ENCODE measurements at places on chromosomes 5 and 9.

DNA sequence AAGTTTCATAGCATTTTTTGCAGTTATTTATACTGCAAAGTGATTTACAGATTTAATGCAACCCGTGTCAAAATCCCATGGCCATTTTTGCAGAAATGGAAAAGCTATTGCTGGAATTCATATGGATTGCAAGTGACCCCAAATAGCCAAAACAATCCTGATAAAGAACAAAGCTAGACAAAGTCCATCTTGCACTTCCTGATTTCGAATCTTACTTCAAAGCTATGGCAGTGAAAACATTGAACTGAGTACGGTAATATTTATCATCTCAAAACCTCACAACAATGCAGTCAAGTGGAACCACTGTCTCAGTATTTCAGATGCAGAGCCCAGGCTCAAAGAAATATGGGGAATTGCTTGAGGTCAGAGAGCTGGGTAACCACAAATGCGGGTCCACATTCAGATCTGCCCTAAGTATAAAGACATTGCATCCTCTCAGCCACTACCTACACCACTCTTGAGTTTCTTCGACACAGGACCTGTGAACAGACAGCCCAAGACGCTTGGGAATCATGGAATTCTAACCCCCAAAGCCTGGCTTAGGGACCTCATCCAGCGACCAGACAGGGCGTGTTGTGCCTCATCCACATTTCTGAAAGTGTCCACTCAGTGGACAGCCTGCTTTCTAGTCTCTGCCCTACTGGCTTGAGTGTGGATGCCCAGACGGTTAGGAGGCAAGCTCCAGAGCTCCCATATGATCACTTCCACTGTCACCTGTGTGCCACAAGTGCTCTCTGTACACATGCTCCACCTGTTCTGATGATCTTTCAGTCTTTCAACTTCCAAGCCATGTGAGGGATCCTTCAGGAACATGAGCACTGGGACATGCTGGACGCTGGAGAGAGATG lies 39.3 kb upstream of the KCNIP1 start:
- DNase-seq: no peak

GRCh38 chr9:135136481-135136880 lies 49.0 kb downstream of the OLFM1 start:
- no peak for DNase-seq

- DNase-seq: no peak
These were observed 211.4 kb downstream of the DEPDC1B start for GRCh38 chr5:60488466-60489130.

- no peak for DNase-seq
These were observed 104.3 kb downstream of the PLPPR1 start for GRCh38 chr9:101132801-101133200.

DNA sequence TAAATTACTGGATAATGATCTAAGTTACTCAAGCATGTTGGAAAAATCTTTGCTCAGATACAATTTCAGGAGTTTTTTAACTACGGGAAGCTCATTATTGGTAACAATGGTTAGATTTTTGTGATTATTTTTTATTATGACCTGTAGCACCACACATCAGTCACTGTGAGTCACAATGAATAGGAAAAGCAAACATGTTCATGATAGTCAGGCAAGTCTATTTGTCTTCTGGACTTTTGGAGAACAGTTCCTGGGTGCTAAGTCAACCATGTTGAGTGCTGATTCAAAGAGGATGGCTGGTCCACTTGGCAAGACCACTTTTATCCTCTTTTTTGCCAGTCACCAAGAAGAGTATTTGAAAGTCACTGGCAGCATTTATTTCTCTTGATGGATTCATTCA lies 403.2 kb downstream of the KIF4B start:
- DNase-seq: no peak

GRCh38 chr9:134317400-134317789 lies 8.9 kb upstream of the RXRA start:
- DNase-seq: no peak

GRCh38 chr5:9188956-9189355 lies 356.9 kb downstream of the SEMA5A start:
- DNase-seq: no peak

- no peak for DNase-seq
These were observed 47.5 kb downstream of the UBE2QL1 start for GRCh38 chr5:6496207-6496584.

- no peak for DNase-seq
These were observed 40.6 kb downstream of the ADCY2 start for GRCh38 chr5:7436521-7436920.

GRCh38 chr5:157610990-157611389 lies 35.4 kb upstream of the ADAM19 start:
- no peak for DNase-seq

GRCh38 chr9:133134388-133135145 lies 13.5 kb upstream of the RALGDS start:
- DNase-seq: no peak

GRCh38 chr5:81925981-81926380 lies 45.8 kb upstream of the ATG10 start:
- no peak for DNase-seq

DNA sequence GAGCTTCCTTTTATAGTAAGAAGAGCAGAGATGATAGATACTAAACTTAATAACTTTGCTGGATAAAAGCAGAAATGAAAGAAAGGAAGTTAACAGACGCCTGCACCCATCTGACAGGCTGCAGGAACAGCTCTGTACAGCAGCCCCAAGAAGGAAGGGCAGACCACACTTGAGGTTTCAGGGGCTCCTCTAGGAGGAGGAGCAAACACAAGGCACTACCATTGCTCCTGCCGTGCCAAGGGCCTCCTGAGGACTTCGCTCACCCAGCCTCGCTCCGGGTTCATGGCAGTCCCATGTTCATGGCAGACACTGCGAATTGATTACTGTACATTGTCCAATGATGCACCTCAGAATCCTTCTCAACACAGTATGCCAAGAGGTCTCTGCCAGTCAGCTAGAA lies 85.1 kb downstream of the AMBP start:
- no peak for DNase-seq

DNA sequence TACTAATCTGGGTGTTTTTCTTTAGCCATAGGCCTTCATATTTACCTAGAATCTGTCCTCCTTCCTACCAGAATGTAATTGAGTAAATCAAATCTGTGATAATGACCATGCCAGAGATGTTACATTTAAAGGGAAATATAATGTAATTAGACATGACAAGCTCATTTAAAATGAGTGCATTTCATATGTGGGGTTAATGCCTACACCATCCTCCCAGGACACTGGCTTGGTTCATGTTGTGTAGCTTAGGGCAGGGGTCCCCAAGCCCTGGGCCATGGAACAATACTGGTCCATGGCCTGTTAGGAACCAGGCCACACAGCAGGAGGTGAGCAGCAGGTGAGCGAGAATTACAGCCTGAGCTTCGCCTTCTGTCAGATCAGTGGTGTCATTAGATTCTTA lies 276.9 kb upstream of the DAP start:
- DNase-seq: no peak

DNA sequence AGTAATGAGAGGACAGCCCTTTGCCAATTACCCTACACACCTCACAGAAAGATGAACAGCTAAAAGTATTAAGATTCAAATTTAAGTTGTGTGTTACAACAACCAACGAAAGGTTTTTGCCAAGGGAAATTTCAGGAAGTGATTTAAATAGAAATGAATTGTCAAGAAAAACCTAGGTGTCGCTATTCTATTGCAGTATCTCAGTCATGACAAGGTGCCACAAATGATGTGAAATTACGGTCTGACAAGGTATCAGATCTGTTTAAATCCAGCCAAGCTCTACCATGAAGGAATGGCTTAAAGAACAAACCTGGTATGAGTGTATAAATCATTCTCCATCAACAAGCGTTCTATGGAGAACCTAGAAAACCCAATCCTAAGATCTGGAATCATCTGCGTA lies 189.7 kb downstream of the ATPSCKMT start:
- DNase-seq: no peak

GRCh38 chr5:38528162-38528703 lies 28.2 kb downstream of the LIFR start:
- peak; percentile 17 for DNase-seq

DNA sequence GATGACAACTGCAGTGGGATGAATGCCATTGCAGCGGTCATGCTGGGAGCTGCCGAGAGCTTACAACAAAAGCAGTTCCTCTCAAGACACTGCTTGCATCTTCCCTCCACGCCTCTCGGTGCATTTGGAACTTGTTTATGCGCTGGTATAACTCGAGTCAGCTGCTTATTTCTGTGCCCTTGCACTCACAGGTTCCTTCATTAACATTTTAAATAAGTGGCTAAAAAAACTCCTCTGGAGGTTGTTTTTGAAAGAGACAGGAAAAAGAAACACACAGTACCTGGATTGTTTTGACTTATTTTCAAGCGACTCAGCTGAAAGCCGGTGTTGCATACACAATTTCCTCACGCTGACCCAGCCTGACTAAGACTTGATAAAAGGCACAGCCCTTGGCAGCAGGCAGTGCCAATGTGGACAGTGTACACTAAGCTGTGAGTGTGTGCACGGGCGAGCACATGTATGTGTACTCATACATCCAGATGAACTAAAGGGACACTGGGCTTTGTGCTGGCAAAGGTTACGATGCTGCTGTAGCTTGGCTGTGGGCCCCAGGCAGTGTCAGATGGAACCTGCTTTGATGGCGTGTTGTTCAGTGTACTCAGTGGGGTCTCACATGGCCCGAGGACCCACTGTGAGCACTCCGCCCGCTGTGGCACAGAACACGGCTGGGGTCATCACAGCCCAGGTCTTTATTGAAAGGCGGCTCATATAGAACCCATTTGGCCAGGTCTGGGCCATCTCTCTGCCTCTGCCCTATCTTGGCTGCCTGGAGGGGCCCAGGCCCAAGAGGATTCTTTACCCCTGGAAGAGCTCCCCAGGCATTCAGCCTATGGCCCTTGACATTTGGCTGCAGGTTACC lies 92.3 kb downstream of the ANKRD33B start:
- no peak for DNase-seq

- peak; percentile 50 for DNase-seq
These were observed 41.7 kb upstream of the CLK4 start for GRCh38 chr5:178668579-178668978.

DNA sequence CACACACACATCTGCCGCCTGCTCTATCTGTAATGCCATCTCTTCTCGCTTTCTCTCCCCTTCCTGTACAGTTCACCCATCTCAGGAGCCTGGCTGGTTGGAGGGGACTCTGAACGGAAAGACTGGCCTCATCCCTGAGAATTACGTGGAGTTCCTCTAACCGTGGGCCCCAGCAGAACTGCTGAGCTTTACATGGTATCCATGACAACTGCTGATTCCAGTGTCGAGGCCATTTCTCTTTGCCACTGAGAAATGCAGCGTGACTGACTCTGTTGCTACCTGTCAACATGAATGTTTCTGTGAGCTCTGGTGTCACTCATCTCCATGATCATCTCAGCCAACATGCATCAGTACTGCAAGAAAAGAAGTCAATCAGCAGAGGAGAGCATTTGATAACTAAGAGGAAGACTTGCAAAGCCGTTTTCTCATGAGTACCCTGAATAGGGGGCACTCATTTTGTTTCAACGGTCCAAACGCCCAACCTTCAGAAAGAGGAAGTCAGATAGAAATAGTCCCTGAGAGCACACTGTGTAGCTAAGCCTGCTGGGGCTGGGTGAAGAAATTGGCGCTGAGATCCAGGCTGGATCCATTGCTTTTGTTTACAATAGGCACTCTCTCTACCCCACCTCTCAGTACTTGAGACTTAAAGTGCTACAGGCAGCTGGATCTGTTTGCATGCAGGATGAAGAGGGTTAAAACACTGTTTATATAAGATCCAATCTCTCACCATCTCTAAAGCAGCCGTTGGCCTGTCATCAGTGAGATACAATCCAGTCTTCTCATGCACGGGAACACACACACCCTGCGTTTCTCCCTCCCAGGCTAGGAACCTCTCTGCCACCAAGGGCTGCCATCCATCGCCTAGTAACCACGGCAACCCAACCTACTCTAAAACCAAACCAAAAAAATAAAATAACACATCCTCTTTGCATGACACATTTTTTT lies 180.9 kb downstream of the NR3C1 start:
- DNase-seq: peak; percentile 65

DNA sequence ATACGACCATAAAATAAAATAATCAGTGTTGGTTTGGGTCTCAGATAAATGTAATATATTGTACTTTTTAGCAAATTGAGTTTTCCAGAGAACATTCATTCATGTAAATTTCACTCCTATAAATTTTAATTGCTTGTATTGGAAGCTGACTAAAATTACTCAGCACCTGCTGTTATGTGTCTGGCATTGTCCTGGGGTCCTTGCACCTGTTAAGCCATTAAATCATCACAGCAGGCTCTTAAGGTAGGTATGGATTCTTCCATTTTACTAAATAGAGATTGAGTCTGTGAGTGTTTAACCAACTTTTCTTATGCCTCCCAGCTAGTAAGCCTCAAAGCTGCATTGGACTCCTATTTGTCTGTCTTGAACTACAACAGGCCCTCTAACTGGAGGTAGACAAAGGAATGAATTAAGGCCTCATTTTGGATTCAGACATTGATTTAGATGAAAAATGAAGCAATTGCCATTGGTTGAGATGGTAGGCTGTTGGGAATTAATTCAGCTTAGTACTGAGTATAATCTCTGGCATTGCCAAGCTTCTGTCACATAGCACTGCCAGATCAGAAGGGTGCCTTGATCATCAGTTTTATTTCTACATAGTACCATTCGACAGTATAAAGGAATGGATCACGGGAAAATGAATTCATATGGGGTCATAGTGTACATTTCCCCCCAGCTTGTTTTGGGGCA lies 78.9 kb downstream of the PARP8 start:
- DNase-seq: no peak

GRCh38 chr9:79116709-79117108 lies 455.1 kb upstream of the TLE4 start:
- no peak for DNase-seq

GRCh38 chr9:95383185-95383676 lies 65.7 kb upstream of the FANCC start:
- peak; percentile 98 for DNase-seq

DNA sequence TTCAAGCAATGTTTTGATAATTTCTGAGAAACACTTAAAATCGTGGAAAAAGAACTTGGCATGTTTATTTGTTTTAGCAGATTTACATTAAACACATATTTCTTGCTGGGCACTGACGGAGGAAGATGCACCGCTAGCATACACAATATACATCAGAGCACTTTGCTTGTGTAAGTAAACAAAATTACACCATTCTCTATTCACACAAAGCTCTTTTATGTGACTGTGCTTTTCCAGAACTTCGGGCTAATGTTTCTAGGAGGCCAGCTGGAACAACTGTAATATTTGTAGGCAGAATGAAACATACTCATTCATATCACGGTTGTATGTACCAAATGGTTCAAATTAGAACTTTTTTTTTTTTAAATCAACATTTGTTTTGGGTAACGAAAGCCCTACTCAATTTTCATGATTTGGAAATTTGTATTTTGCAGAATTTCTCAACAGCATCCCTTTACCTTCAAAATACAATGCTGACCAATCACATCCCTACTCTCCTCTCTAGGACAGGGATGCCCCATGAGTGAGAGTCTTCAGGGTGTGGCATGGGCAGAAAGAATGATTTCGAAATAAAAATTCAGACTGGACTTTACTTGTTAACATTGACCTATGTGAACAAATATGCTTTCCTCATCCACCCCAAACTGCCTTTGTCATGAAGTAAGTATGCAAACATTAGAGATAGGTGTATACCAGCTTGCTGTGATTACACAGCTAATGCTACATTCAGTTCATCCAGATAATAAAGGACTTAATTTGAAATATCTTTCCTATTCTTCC lies 425.1 kb downstream of the BNC2 start:
- peak; percentile 27 for DNase-seq
